ENCODE measurements at places on chromosomes 4 and X.

DNA sequence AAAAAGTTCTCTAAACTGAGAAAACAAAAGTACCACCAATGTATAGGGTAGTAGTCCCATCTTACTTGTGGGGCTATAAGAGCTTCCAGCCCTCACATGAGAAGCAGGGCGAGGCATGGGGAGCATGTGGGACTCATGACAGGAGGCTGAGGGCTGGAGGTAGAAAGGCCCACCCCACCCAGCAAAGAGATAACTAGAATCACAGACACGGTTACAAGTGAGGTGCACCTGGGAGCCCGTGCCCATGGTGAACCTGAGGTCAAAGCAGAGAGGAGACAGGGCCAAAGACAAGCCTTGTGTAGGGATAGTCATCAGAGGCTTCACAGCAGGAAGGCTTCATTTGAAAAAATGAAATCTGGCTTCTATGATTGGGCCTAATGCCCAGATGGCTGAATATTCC, 55.4 kb downstream of the TTC29 start:
- no peak for DNase-seq

DNA sequence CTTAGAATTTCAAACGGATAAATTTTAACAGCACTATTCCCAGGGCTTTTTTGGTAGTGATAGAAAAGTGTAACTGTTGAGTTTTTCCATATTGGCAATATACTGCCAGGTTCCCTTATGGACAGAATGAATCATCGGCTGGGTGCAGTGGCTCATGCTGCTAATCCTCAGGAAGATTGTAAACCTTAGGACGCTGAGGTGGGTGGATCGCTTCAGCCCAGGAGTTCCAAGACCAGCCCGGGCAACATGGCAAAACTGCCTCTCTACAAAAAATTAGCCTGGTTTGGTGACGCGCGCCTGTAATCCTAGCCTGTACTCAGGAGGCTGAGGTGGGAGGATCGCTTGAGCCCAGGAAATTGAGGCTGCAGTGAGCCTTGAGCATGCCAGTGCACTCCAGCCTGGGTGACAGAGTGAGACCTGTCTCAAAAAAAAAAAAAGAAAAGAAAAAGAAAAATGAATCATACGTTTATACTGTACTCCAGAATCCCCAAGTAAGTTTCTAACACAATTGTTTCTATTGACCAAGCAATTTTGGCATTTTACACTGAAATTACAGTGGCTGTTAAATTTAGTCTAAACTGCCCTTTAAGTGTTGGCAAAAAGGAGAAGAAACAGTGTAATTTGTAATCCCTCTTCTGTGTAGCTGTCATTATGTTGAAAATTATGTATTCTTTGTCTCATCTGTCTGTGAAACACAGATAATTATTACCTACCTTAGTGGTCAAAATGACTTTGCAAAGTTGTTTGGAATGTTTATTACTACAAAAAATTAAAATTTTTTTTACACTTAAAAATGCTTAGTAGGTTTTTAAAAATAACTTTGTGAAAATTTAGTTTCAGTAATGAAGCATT, 1.8 kb downstream of the SLC30A9 start:
- no peak for DNase-seq

GRCh38 chrX:13258052-13258444, 61.8 kb downstream of the ATXN3L start:
- DNase-seq, result no peak

DNA sequence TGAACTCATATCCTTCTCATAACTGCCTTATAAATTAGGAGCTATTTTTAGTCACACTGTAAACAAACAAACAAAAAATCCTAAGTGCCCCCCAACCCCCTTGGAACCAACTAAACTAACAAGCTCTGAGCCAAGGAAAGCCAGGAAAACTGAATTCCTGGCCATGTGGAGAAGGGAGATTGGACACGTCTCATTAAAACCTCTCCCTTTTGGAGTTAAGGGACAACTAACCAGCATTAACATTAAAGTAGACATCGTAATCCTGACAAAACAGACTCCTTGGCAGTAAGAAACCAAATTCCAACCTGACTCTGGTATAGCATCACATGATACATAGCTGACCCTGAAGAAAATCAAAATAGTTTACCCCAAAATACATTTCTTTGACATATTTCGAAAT, 937.1 kb upstream of the GRIA3 start:
- no peak for DNase-seq

- no peak for DNase-seq
Observed at GRCh38 chr4:74108457-74109115, 9.6 kb upstream of the CXCL2 start.

DNA sequence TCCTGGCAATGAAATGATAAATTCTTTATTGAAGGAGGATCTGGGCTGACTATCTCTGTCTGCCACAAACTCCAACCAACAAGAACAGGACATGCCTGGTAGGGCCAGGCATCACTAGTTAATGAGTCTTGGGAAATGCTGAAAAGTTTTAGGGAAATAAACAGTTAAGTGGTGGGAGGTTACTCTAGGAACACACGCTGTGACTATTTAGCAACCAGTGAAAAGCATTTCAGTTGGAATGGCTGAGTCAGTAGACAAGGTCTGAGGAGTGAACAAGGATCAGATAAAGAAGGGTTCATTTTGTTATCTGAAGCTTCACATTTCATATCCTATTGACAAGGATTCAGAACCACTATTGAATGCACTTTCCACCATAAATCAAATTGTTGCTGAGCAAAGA, 394.9 kb upstream of the BOD1L1 start:
- no peak for DNase-seq

GRCh38 chr4:38409852-38410251, 254.1 kb upstream of the KLF3 start:
- DNase-seq, result no peak

DNA sequence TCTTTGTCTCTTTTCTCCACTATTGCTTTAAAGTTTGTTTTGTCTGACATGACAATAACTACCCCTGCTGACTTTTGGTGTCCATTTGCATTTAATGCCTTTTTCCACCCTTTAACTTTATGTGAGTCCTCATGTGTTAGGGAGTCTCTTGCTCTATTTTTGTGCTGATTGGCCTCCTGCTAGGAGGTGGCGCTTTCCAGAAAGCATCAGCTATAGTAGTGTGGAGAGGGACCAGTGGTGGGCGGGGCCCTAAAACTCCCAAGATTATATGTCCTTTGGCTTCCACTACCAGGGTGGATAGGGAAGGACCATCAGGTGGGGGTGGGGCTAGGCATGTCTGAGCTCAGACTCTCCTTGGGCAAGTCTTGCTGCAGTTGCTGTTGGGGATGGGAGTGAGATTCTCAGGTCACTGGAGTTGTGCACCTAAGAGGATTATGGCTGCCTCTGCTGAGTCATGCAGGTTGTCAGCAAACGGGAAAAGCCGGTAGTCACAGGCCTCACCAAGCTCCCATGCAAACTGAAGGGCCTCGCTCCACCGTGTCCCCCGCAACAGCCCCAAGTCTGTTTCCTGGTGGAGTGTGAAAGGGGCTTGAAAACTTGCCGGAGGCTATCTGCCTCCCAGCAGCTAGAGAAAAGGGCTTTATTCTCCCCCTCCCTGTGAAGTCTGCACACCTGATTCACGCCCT, 156.3 kb downstream of the CPEB2 start:
- no peak for DNase-seq

- peak; percentile 31 for DNase-seq
Observed at GRCh38 chrX:23952984-23953907, 45.4 kb downstream of the CXorf58 start.

- no peak for DNase-seq
Observed at GRCh38 chrX:38861489-38861888, 60.2 kb downstream of the MID1IP1 start.

- DNase-seq, result no peak
Observed at GRCh38 chr4:15451181-15451865, 18.4 kb upstream of the CC2D2A start.

GRCh38 chr4:15963001-15963451, at the start of gene FGFBP2:
TSS of gene FGFBP2 (minus strand) at chr4:15963175. CDS start at chr4:15963129, 46 bp downstream.
- peak; percentile 82 for DNase-seq

- no peak for DNase-seq
Observed at GRCh38 chrX:41184312-41184711, 99.1 kb downstream of the USP9X start.

DNA sequence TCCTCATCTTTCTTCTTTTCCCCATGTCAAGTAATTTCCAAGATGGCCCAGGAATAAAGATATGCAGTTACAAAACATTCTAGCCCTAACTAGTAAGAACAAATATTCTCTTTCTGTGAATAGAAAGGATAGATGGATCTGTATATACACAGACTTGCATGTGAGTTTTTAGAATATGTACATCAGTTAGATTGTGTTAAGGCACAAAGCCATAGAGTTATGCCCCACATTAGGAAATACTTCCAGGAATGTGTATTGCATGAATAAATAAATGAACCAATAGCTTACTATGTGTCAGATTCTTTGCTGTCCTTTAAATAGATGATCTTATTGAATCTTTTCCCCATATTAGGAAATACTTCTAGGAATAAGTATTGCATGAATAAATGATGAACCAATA, 46.0 kb upstream of the TMPRSS11E start:
- DNase-seq, result no peak

GRCh38 chrX:7270933-7271332, 123.0 kb upstream of the PUDP start:
- DNase-seq, result no peak

Measured in iPS-NIHi11 (cell line).